ENCODE measurements at places on chromosomes 5 and 9.

GRCh38 chr5:179309751-179310320 lies 35.4 kb downstream of the ADAMTS2 start:
- DNase-seq, result no peak

GRCh38 chr5:146048994-146049703 lies 56.2 kb downstream of the PLAC8L1 start:
- DNase-seq, result no peak

GRCh38 chr5:86756839-86757238 lies 139.1 kb downstream of the COX7C start:
- DNase-seq, result no peak

DNA sequence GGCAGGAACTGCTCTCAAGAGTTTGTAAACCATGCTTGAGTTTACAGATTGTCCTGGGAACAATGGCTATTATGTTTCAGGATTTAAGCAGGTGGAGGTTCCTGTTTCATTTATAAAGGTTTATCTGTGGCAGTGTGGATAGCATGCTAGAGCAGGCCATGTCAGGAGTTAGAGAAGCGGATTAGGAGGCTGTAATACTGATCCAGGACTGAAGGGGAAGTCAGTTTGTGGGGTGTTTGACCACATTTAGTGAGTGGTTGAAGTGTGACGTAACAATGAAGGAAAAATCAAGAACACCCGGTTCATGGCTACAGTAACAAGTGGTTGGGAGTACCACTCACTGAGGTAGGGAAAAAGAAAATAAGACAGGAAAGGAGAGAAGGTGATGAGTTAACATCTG lies 299.0 kb downstream of the TLR4 start:
- no peak for DNase-seq

DNA sequence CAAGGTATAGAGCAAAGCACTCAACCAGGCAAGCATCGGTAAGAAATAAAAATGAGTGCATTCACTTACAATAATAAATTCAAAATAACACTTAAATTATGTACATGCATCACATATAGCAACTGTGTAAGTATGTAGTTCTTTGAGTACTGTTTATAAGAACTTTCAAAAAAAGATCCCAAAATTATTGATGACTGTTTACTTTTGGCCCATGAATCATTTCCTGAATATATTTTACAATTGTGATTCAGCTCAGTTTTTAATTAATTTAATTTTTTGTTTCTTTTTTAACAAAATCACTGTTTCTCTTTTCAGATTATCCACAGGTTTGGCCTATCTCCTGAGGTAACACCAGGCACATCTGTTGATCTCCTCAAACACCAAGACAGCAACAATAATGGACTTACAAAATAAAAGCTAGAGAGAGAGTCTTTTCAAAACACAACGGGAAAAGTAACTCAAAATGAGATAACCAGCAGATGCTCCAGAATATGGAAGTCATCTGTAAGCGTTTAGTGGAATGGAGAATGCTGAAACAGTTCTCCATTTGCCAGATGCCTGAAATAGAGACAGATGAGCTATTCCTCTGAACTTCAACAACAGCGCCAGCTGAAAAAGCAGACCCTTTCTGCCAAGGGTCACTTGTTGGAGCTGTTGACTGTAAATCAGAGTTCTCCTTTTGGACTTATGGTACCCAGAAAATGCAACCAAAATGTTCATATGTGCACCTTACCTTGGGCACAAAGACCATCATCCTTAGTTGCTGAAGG lies 348.6 kb upstream of the RGMB start:
- DNase-seq, result no peak

- no peak for DNase-seq
Observed at GRCh38 chr5:533243-533954, 9.2 kb upstream of the SLC9A3 start.

DNA sequence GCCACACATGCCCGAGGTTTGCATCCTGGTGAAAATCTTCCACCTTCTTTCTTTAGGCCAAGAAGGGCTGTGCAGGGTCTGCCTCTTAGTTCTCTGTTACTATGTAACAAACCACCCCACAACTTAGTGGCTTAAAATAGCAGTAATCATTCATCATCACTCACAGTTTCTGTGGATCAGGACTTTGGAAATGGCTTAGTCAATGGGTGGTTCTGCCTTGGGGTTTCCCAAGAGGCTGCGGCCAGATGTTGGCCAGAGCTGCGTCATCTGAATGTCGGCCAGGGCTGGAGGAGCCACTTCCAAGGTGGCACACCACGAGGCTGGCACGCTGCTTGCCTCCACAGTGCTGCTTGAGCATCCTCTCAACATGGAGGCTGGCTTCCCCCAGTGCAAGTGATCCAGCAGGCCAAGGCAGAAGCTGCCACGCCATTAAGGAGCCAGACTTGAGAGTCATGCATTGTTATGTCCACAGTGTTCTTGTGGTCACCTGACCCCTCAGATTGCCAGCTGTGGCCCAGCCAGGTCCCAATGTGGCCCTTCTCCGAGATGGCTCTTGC lies 135.2 kb downstream of the RXRA start:
- no peak for DNase-seq

GRCh38 chr5:16464231-16464630 lies 1.4 kb downstream of the ZNF622 start:
- DNase-seq, result no peak

DNA sequence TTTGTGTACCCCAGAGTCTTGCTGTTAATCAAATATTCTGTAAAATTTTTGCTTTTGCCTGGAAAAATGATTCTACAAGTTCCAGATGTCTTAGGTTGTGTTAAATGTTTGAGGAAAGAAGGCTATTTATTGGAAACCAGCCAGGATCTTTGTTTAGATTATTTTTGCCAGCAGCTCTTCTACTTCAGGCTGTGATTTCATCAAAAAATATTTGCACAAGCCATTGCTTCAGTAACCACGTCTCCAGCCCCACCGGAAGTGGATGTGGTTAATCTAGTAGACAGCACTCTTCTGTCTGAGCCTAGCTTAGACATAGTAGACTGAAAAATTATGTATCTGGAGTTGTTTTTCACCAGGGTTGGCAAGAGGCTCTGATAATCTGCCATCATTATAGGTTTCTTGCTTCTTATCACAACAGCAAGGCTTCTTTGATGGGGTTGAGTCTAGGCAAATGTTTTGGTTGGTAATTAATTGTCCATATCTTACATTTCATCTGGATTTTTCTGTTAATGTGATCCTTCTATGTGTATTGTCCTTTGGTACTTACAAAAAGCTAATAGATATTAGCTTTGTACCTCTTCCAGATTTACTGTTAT lies 17.1 kb downstream of the KCTD16 start:
- DNase-seq, result no peak

DNA sequence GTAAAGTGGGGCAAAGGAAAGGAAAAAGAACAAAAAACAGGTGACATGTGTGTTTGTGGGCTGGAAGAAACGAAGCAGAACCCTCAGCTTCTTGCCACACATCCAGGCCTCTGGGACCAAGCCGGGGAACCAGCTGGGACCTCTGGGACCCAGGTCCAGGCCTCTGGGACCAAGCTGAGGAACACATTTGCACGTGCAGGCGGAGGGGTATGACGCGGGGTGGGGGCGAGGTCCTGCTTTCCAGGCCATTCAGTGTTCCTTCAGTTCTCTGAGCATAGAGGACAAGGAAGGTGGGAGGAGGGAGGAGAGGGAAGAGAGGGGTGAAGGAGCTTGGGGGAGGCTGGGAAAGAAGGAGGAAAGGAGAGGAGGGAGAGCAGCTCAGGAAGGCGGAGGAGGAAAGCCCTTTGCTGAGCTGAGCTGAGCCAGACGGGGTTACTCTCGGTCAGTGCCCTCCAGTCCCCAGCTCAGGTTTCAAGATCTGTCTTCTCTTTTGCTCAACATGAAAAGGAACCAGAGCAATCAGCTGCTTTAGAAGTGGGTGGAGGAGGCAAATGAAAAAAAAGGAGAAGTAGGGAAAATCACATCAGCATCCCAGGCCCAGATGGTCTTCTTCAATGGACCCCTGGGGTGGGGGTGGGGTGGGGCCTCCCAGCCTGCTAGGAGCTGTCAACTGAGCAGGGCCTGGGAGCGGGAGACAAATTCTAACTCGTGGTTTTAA lies 59.1 kb downstream of the ABCA1 start:
- DNase-seq, result no peak

GRCh38 chr5:2960294-2960693 lies 208.8 kb upstream of the IRX2 start:
- no peak for DNase-seq

DNA sequence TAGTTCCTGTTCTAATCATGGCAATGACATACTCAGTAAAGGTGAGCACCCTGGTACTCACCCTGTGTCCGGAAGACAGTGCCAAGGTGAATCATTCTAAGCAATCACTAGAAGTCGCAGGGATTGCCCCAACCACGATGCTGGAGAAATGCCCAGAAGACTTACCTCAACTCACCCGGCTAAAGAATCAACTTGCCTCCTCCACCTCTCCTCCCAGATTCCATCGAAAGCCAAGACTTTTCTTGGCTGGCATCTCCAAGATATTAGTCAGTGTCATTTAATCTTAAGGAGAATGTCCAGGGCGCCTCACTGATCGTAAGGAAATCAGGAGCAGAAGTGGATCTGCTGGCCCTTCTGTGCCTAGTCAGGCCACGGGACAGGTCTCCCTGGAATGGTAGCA lies 204.9 kb downstream of the ERCC6L2 start:
- no peak for DNase-seq

DNA sequence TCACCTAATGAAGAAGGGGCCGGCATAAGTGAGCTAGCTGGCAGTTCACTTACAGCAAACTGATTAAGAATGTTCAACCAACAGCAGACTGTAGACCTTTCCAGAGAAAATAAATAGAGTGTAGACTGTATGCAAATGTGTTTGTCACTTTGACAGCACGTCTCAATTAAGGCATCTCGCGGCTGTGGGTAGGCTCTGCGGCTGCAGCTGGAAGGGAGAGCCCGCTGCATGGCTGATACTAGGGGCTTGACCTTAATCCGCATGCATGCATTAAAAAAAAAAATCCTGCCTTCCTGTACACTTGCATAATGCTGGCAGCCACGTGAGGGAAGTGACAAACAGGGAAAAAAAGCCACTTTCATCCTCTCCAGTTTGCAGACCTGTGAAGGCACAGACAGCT lies 82.3 kb downstream of the CRB2 start:
- DNase-seq, result no peak

- no peak for DNase-seq
Observed at GRCh38 chr9:121887553-121888437, 205.3 kb downstream of the TTLL11 start.

Data from iPS DF 19.7 (cell line).